ENCODE measurements at places on chromosomes 7 and 10.

DNA sequence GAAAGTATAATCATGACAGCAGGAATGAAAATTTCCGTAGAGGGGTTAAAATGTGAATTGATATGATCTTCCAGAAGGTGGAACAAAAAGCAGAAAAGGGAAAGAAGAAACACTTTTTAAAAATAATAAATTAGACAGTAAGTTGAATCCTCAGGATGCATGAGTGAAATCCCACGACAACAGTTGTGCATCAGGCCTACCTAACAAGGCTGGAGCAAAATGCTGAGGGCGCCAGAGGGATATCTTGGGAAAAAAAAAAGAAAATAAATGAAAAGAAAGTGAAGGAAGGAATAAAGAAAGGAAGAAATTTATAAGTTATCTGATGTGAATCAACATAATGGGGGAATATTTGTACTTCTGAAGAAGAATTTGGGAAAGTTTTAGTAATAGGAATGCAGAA lies 13.0 kb upstream of the HUS1 start:
- DNase-seq = no peak

- no peak for DNase-seq
Measured at GRCh38 chr10:69838853-69839252, 37.1 kb downstream of the COL13A1 start.

GRCh38 chr10:60384708-60385398 lies 4.8 kb downstream of the ANK3 start:
- DNase-seq = no peak

GRCh38 chr7:133770863-133771492 lies 356.2 kb upstream of the LRGUK start:
- no peak for DNase-seq

DNA sequence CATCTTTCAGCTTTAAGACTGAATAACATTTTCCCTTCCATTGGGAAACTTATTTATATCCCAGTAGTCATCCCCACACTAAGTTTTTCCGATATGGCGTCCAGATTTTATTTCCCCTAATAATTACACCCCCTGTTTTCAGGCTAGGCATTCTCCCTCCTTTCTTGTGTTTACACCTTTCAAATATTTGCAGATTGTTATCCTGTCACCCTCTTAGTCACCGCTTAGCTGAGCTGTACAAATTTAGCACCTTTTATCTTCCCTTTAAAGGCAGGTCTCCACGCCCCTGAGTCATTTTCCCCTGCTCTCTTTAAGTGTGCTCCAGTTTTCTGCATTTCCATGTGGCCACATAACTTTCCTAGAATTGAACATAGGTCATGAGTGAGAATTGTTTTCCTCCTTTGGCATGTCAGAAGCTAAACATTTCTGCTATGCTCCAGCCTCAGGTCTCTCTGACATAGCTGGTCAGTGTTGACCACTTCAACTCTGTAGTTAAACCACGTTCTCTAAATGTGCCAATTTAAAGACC lies 47.4 kb downstream of the LRRC4 start:
- DNase-seq = no peak

DNA sequence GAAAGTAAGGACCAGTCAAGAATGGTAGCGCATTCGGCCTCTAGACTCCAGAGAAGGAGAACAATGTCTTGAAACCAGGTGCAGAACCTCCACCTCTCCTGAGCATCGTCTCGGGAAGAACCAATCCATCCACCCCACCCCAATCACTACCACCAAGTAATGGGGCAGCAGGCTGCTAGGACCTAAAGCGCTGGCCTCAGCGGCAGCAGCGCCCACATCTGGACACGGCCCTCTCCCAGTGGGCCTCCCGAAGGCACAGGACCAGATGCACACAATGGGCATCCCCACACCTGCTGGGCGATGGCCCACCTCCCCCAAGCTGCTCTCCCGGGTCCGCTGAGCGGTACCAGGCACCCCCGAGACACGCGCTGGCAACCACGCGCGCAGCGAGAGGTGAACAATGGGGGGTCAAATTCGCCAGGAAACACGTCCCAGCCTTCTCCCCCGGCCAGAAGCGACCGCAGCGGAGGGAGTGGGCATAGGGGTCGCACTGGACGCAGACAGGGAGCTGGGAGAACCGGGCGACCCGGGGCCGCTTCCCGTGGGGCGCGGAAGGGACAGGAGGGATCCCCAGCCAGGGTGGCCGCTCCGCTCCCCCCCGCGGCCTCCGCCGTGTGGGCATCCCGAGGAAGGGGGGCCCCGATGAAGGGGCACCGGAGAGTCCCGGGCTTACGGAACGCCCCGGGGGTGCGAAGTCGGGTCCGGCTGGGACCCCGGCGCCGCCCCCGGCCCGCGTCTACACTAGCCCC lies 506 bp downstream of the CTTNBP2 start:
- no peak for DNase-seq

GRCh38 chr7:97620495-97620894 lies 111.4 kb upstream of the TAC1 start:
- DNase-seq = no peak

- no peak for DNase-seq
Measured at GRCh38 chr7:147199868-147200267, 1083.3 kb downstream of the CNTNAP2 start.

Data from stimulated activated CD8-positive, alpha-beta memory T cell treated with anti-CD3 and anti-CD28 coated beads, Interleukin-4, amount 100 ng/mL, for 4 hours (primary cell).